ENCODE measurements at places on chromosomes 7 and 10.
A peak's percentile ranks its signal among the peaks of the same experiment; 100 is the strongest.

- no peak for DNase-seq
Observed at GRCh38 chr10:90286406-90286805, 571.4 kb downstream of the HTR7 start.

DNA sequence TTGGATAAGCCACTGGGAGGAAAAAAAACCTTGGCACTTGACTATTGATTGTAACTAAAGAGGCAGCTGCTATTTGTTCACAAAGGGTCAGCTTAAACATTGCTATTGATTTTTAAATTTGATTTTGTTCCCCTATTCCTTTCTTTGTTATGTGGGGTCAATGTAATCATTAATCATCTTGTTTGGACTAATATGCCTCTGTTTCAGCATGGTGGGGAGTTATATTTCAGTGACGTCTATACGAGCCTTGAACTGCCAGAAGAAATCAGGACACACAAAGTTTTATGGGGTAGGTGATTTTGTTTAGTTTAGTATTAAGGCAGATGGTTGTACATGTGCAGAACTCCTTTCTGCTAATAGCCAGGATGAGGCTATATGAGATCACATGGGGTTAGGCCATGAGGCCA is 7.5 kb downstream of the AS3MT start:
- no peak for DNase-seq

GRCh38 chr7:95906851-95907250 is 134.5 kb downstream of the DYNC1I1 start:
- no peak for DNase-seq

- DNase-seq = no peak
Observed at GRCh38 chr7:96734343-96734742, 24.7 kb upstream of the SEM1 start.

GRCh38 chr7:106167439-106168136 is 55.5 kb upstream of the SYPL1 start:
- DNase-seq = no peak

GRCh38 chr10:94107191-94107590 is 113.5 kb downstream of the PLCE1 start:
- no peak for DNase-seq

DNA sequence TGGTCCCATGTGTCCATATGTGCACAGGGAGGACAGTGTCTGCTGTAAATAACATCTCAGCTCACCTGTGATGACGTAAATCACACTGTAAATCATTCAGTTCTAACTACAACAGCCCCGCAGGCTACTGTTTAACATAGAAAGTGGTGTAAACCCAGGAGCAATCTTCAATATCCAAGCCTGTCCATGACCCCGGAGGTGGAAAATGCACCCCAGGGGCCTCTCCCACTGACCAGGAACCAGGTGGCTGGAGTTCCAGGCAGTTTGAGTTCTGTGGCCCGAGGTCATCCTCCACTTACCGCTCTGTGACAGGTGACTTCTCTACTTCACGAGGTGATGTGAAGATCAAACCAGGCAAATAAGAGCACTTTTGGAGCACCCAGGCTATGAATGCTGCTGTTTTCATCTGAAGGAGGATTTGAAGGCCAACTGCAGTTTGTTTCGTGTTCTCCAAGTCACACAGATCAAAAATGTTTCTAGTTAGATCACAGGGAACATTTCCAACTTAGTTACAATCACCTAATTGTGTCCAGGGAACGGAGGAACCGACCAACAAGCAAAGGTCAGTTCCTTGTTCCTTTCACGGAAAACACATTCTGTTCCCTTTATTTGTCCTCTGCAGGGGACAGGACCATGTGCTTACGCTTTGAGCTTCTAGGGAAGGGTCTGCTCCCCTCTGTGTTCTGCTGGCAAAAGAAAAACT is 131.8 kb downstream of the WDR37 start:
- no peak for DNase-seq

- no peak for DNase-seq
Observed at GRCh38 chr10:818526-819220, 112.8 kb downstream of the LARP4B start.

DNA sequence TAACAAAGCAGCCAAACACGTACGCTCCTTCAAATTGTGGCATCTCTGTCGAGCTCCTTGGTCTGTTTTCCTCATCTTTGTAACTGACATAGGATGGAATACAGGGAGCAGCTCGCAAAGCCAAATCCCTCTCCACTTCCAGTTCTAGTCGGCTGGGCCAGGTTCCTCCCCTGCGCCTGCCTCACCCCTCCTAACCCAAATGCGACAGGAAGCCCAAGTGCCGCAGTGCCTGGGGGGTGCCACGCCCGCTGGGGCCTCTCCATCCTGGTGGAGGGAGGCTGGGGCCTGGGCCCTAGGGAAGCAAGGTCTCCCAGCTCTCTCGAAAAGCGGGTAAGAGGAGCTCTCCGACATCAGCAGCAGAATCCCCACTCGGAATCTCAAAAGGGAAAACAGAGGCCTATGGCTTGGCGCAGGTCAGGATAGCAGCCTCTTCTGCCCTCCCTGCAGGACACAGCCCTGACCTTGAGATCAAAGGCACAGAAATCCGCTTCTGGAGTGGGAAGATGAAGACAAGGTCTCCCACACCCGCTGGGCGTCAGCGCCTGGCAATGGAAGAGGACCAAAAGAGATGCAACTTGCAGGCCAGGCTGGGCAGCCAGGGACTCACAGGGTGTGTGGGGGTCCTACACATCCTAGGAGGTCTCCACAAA is 165.8 kb downstream of the NRF1 start:
- DNase-seq = no peak

DNA sequence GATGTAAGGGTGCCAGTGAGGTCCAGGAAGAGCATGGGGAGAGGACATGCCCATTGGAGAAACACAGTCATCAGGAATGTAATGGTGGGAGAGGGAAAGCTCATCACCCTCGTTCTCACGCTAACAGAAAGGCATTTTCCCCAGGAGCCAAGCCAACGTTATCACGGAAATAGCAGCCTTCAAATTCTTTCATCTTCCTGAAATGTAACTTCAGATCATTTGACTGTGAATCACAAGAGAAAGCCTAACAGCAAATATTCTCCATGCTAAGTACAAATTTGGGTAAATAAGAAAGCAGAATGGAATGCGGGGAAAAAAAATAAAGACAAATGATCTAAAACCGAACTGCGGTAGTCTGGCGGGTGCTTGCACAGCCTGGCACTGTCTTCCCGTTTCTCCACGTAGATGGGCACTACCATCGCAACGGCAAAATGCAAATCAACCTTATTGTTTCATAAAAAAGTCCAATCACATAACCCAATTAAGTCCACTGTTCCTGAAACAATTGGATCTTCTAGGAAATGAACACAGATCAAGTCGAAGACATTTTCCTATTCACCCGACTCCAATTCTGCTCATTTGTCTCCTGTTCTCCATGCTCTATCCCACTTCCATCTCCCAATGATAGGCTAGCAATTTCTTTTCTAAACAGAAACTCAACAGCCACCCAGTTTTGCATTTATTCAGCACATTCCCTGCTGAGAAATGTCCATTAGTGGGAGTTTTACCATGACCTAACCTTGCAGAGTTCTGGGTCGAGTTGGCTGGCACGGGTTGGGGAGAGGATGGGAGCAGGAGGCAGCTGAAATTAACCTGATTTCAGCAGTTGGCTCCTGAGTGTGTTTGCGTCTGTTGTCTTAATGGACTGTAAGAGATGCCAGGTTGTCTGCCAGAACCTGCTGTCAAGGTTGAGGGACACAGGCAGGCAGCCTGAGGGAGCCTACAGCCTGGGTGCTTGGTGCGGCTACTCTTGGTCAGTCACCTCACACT is 74.6 kb upstream of the FRMD4A start:
- peak; percentile 87 for DNase-seq

- DNase-seq = no peak
Observed at GRCh38 chr10:120715171-120715570, 136.0 kb upstream of the WDR11 start.

DNA sequence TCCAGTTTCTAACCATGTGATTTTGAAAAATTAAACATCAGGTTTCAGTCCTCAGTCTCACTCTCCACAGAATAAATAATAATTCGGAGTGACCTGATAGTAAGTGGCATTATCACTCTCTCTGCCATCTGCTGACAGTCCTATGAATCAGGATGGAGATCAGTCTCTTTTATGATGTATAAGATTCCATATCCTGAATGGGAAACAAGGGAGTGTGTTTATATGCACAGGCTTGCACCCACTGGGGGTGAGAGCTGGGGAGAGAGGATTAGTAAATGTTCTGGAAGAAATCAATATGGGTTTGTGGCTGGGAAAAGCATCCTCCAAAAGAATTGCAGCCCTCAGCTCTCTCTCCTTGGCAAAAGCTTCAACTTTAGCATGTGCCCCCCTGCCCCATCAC is 45.3 kb downstream of the DGKI start:
- DNase-seq = no peak

GRCh38 chr10:92278996-92279696 is 11.7 kb downstream of the CPEB3 start:
- DNase-seq = no peak

GRCh38 chr10:360653-361052 is 225.4 kb downstream of the ZMYND11 start:
- DNase-seq = no peak

DNA sequence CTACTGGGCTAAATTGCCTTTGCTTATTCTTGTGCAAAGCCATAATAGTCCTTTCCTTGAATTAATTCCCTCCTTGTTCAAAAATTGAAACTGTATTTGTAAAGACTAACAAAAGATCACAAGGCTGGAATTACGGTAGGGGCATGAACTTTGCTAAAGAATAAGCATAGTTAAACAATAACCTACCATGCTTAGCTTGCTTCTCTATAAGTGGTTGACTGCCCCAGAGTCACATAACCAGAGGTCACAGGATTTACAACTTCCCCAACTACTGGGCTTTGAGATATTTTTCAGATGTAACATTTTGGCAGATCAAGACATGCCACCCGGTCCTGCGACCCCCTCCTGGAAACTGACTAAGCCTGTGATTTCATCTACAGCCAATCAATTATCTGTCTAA is 181.4 kb downstream of the GPAM start:
- DNase-seq = no peak

GRCh38 chr7:108368466-108368865 is 87.8 kb downstream of the NRCAM start:
- no peak for DNase-seq

DNA sequence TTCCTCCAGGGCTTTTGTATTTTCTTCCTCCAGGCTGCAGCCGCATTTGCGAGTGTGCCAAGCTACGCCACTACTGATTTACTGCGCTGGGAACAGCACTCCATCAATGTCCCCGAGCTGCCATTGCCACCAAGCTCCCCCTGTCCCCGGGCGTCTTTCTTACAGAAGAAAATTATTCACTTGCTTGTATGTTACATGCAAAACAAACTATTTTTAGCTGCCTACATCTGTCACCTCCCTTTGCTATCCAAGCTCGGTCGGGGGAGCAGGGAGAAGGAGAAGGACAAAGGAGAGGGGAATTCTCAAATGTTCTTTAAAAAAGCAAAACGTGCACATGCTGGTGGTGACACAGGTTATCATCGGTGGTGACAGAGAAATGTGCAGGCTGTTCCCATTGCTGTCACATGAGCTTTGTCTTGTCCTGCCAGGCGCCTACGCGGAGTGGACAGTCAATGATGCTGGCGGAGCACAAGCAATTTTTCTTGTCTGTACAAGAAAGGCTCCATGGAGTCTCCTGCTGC is 93.1 kb downstream of the ADARB2 start:
- no peak for DNase-seq

DNA sequence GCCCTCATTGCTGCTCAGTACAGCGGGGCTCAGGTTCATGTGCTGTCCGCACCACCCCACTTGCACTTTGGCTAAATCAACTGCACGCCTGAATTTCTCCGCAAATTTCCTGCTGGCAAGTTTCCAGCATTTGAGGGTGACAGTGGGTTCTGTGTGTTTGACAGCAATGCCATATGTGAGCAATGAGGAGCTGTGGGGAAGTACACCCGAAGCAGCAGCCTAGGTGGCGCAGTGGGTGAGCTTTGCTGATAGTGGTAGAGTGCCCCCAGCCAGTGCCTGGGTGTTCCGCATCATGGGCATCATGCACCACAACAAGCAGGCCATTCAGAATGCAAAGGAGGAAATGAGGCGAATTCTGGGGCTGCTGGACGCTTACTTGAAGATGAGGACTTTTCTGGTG is 103.9 kb upstream of the POT1 start:
- no peak for DNase-seq

GRCh38 chr7:80644054-80644453 is 5.6 kb downstream of the CD36 start:
- no peak for DNase-seq

DNA sequence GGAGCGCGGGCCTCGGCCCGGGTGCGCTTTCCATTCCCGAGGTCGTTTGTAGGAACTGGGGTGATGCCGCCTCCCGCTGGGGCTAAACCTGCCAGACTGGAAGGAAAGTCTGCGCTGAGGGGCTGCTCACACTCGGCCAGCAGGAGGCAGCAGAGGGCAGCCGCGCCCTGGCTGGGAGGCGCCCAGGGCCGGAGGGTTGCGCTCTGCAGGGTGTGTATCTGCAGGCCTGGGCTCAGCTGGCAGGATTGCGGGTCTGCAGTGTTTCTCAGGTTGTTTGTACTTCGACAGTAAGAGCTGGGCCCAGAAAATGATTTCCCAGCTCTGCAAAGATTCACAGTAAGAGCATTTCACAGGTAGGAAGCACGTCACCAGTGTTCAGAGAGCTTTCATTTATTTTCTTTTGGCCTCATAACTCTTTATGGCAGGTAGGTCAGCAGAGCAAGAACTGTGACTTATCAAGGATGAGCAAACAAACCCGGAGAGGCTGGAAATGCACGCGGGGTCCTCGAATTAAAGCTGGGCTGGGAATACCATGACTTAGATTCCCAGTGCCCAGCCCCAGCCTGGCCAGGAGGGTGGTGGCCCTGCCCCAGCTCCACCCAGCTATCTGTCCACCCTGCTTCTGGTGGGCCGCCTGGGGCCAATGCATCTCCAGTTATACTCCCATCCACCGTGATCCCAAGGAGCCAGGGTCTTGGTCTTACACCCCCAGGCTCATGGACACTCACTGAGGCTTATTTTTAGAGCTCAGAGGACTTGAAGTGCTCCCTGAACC is 15.2 kb upstream of the PPP2R2D start:
- peak; percentile 66 for DNase-seq

DNA sequence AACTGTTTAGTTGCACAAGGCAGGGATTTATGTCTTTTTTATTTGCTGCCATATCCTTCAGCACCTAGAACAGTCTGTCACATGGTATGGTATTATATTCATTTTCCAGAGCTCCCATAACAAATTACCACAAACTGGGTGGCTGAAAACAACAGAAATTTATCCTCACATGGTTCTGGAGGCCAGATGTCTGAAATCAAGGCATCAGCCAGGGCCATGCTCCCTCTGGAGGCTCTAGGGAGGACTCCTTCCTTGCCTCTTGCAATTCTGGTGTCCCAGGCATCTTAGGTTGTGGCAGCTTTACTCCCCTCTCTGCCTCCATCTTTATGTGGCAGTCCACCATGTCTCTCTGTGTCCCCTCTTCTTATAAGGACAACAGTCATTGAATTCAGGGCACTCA is 43.1 kb downstream of the MET start:
- no peak for DNase-seq
